Frontal cortex (tissue), 4 donors: ENCODE measurements at places on chromosomes 2 and 18.

DNA sequence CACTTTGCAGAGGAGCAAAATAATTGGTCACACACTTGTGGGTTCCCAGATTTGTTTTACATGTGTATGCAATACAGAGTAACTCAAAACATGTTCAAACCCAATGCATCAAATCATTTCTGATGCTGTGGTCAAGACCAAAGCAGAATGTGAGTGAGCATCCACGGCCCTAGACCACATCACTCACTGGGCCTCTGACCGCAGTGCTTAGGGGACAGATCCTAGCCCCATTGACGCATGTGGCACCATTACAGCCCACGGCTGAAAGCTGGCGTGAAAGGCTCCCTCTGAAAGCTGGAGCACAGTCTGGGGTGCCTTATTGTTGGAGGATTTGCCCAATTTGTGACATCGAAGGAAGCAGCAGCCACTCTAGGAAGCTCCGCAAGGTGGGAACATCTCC lies 498.8 kb upstream of the TCF4 start:
- DNase-seq, result no peak

- no peak for DNase-seq
Observed at GRCh38 chr2:151326554-151326953, 30.8 kb upstream of the TNFAIP6 start.

GRCh38 chr2:39519886-39520285 lies 82.8 kb upstream of the MAP4K3 start:
- DNase-seq, result no peak

DNA sequence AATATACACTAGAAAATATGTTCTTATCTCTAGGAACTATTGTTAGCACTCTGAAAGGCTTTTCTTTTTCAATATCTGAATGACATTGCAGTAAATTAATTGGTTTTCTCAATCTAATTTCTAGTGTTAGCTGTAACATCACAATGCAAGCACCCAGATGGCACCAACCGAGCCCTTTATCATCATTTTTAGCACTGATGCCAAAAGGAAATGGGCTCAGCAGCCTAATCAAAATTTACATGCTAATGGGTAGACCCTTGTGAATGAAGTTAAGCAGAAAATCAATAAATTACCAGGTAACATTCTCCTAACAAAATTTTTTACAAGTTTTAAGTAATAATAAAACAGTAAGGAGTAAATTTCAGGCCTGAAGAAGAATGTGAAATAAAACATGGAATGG lies 53.5 kb upstream of the PGAP1 start:
- DNase-seq, result no peak

DNA sequence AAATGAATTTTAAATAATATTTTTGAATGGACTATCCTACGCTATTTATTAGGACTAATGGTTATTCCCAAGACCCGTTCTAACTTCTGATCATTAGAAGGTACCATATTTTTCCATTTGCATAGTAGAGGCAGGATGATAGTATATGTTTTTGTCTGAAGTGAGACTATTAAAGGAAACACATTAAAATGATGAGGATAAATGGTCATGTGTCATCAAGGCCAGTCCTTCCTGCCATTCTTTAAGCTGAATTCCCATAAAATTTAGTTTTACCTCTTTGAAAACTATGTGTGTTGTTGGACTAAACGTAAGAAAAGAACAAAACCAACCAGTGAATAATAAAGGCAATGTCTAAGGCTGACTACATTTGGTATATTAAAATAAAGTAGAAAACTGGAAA lies 121.8 kb downstream of the SLC8A1 start:
- DNase-seq, result no peak
